ENCODE measurements at places on chromosomes 6 and 20.

DNA sequence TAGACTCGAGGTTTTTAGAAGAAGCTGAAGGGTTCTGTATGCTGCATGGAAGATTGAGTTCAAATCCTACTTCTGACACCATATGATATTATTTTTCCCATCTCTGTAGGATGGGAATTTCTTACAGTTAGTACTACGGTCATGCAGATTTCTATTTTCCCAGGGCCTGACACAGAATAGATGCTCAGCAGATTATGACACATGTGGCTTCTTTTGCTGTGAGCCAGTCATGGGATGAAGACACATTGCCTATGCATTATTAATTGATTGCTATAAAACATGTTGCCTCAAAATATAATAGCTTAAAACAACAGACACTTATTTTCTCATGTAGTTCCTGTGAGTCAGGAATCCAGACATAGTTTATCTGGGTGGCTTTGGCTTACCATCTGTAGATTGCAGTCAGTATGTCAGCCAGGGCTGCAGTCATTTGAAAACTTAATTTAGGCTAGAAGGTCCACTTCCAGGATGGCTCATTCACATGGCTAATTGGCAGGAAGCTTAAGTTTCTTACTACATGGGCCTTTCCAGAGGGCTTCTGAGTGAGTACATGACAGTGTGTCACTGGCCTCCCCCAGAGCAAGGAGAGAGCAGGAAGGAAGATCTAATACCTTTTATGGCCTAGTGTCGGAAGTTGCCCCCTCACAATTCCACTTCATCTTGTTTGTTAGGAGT is 29.5 kb downstream of the TOP1 start:
- no peak for DNase-seq

DNA sequence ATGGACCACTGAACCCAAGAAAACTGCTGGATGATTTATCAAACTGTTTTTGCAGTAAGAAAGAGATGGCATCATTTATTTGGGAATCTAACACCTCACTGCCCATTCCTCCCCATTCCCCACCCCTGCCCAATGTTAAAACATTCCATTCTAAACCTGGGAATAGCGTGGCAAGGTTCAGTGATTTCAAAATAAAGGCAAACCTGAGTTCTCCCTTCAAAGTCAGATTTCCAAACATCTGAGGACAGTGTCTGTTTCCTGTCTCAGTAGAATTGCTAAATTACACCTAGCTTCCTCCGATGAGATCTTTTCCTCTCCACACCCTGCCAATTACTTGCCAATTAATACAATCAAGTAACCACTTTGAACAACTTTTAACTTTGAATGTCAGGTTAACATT is 127.4 kb upstream of the ARMC2 start:
- DNase-seq = no peak

GRCh38 chr6:53309901-53310300 is 38.8 kb downstream of the ELOVL5 start:
- DNase-seq = no peak

GRCh38 chr6:112466373-112467151 is 119.4 kb downstream of the RFPL4B start:
- no peak for DNase-seq

GRCh38 chr6:155216312-155217046 is 47.3 kb upstream of the CLDN20 start:
- no peak for DNase-seq

DNA sequence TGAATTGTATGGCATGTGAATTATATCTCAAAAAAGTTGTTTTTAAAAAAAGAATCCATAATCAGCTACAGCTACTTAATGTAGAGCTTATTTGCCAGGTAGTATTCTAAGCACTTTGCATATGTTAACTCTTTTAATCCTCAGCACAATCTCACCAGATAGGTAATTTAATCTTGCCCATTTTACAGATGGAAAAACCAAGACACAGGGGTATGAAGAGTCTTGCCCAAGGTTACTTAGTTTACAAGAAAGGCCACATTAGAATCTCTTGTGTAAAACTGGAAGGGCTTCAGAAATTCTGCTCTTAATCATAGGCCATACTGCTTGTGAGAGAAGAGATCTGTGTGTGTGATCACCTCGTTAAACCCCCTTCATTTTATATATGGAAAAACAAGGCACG is 13.4 kb upstream of the RNF182 start:
- no peak for DNase-seq
